ENCODE measurements at places on chromosomes 11 and 22.

DNA sequence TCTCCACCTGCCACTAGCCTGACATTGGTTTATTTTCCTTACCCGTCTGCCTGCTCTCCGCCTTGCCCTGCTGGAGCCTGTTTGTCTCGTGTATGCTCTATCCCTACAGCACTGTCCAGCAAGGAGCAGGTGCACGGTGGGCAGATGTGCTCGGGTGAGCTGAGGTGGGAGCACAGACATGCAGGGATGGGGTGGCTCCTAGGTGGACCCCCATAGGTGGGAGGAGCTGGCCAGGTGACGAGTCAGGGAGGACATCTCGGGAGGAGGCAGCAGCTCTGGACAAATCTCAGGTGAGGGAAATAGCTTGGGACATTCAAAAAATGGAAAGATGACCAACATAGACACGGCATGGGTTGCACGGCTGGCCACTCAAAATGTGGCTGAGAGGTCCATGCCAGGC is 89.2 kb upstream of the SHANK2 start:
- no peak for DNase-seq

DNA sequence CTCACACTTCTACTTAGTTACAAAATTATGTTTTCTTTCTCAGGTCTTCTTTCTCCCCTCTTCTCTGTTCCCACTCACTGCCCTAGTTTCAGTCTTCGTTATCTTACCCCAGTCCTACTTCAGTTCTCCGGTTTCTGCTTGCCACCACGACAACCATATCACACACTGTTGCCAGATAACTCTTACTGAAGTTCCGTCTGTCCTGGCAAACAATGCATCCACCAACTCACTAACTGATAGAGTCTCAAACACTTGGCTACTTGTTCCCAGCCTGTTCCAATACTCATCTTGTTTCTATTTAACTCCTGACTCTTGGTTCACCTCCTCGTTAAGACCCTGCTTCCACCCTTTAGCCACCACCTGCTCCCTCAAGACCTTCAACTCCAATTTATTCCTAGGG is 164.5 kb downstream of the STK33 start:
- no peak for DNase-seq

DNA sequence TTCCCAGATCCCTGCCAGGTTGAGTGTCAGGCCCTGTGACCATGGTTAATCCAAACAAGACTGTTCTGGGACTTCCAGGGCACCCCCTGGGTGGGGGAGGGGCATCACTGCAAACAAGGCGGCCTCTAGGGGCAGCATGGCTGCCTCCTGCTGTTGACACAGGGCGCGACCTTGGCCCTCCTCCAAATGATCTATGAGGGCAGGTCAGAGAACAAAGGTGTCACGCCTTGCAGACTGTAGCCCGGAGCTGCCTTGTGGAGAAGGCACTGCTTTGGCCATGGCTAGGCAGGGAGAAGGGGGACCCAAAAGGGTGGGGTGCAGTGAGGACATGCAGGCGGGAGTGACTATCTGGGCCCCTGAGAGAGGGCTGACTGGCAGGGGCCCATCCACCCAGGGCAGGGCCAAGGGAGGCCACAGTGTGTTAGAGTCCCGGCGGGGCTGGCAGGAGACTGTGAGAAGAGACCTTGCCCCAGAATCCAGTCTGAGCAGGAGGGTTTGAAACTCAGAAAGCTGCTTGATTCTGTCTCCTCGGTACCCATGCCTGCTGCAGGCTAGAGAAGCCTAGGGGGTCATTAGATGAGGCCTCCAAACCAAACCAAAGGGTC is 35.6 kb downstream of the KCNC1 start:
- DNase-seq: no peak

- no peak for DNase-seq
Measured at GRCh38 chr22:49638788-49639187, 188.9 kb downstream of the BRD1 start.

DNA sequence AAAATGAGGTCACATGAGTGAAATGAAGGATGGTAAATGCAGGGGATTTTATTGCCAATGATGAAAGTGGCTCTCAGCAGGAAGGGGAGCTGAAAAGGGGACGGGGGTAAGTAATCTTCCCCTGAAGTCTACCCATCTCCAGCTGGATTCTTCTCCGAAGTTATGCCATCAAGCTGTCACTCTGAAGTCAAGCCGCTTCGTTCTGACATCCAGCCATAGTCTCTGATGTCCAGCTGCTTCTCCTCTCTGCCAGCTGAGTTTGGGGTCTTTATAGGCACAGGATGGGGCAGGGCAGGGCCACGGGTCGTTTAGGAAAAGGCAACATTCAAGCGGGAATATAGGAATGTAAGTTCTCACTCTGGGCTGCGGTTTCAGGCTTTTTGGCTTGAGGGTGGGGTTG is 181.9 kb upstream of the ANO3 start:
- DNase-seq: no peak

- DNase-seq: no peak
Measured at GRCh38 chr11:20658135-20658534, 11.3 kb upstream of the NELL1 start.

GRCh38 chr11:118841469-118842242 is 42.0 kb upstream of the CXCR5 start:
- peak; percentile 34 for DNase-seq

- no peak for DNase-seq
Measured at GRCh38 chr11:108498816-108499408, 728 bp upstream of the POGLUT3 start.

GRCh38 chr11:119990309-119991021 is 147.4 kb downstream of the TRIM29 start:
- no peak for DNase-seq

GRCh38 chr11:17646451-17647145 is 72.8 kb upstream of the MYOD1 start:
- DNase-seq: no peak

DNA sequence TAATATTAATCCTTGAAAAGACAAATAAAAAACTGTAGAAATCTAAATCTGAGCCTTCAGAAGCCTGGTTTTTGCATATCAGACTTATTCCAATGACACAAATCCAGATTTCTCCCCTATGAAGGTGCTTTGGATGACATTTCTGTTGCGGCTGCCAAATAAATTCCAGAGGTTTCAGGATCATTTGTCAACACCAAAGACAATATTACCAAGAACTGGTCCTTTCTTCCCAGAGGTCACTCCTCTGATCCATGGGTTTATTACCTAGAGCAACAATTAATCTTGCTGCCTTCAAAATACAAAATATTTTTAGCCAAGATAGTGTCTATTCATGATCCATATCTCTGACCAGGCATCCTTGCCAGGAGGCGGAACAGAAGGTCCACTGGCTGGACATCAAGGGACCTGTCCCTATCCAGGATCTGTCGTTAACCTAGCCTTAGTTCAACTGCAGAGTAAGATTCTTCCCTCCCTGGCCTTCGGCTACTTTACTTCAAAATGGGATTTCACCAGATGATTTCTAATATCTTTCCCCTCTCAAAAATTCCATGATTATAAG is 4.9 kb downstream of the CADM1 start:
- no peak for DNase-seq

DNA sequence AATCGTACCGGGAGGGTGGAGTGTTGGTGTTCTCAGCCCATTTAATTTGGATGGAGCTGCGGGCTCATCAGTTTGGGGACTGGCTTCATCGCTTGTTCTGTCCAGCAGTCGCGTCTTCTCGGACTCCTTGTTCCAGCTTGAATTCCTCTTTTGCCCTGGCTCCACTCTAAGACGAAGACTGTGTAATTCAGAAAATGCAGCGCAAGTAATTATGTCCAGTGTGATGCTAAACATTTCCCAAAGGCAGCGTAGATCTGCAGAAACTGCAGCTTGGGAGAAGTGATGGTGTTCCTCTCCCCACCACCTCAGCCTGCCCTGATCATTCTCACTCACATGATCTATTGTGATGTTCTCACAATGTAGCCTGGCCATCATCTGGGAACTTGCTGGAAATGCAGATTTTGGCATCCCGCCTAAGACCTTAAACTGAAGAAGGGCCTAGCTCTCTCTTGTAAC is 666 bp downstream of the SLC25A18 start:
- DNase-seq: no peak

GRCh38 chr11:110454609-110455008 is 24.9 kb downstream of the FDX1 start:
- DNase-seq: no peak

DNA sequence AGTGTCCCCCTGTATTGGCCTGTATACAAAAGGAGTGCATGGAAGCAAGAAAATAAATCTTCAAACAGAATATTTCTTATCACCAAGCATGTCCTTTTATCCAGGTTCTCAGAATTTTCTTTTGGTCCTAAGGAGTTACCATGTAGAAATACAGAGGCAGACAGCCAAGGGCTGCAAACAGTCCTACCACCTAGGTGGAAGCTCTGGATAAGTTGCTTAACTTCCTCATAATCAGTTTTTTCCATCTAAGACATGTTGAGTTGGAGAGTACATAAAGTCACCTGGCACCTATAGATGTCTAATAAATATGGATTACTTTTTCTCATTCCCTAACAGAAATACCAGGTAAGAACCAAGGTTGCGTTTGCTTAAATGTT is 57.0 kb upstream of the BLID start:
- DNase-seq: no peak

DNA sequence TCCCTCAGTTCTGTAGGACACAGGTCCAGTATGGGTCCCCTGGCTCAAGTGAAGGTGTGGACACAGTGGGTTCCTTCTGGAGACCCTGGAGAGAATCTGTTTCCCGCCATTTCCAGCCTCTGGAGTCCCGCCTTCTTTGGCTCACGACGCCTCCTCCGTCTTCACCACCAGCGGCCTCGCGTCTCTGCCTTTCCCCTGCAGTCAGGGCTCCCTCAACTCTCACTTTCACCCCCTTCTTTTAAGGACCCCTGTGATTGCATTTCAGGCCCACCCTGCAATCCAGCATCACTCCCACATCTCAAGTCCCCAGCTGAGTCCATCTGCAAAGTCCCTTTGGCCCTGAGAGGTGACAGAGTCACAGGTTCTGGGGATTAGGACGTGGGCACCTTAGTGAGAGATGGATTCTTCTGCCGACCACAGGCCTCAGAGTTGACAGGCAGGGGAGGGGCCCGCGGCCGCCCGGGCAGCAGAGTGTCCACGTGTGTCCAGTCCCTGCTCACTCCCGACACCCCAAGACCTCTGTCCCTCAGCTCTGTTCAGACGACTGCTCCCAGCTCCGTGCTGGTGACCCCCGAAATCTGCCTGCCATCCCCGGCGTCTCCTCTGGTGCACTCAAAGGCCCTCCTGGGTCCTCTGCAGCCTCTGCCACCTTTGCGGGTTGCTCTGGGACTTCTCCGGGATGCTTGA is 36.9 kb upstream of the KRTAP5-7 start:
- no peak for DNase-seq

- DNase-seq: no peak
Measured at GRCh38 chr11:88433536-88434230, 96.1 kb upstream of the CTSC start.

DNA sequence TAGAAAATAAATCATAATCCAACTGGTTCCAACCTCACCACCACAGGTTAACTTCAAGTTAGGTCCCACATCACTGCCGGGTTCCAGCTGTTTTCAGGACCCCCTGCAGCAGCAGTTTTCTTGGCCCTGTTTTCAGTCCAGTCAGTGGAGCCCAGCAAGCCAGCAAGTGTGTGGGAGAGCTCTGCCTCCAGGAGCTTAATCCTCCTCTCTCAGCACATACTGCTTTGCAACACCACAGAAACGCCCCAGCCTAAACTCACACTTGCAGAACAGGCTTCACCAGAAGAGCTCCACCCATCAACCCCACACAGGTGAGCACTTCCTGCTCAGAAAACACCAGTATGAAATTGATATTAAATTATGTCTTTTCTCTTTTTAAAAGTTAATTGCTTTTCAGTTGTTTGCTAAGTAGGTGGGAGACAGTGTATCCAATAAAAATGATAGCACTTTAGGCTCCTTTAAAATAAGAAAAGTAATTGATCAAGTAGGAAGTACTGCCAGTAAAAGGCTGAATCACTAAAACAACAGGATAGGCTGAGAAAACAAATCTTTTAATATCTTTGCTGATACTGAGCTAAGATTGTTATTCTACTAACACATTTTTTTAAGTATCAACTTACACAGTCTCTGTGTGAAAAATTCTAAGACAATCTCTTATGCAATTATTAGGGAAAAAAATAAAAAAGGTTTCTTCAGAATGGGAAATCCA is 81.5 kb upstream of the TP53AIP1 start:
- no peak for DNase-seq

- DNase-seq: no peak
Measured at GRCh38 chr11:7569044-7569443, 55.2 kb downstream of the PPFIBP2 start.

DNA sequence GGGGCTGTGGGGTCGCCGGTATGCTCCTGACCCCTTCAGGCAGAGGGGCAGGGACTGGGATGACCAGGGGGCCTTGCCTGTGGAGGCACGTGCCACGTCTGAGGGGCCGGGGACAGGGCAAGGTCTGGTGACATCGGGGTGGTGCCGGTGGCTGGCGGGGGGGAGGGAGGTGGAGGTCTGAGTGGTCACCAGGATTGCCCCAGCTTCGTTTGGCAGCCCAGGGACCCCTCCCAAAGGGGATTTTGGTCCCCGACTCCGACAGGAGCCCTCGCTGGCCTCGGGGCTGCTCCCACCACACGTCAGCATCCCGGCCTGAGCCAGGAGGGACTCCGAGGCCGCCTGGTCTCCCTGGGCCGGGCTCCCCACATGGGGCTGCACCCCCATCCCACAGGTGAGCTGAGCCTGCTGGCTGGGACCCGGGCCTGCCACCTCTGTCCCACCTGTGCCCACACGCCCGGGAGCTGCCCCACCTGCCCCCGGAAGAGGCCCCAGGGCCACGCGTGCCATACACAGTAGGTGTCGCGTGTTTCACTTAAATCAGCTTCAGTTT is 1.1 kb upstream of the MUC6 start:
- DNase-seq: no peak

DNA sequence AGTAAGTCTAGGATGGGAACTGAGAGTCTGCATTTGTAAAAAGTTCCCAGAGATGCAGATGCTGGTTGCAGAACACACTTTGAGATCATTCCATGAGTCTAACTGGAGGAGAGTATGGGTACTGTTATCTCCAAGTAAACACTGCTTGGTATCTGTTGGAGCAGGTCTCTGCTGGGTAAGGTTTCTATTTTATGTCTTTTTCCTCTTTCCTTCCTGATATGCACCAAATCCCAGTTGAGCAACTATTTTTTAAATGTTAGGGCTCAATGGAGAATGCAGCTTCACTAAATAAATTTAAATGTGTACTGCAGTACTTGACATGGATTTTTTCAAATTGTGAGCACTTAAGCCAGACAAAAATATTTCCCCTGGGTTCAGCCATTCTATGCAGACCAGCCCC is 48.5 kb downstream of the BDNF start:
- DNase-seq: no peak

- no peak for DNase-seq
Measured at GRCh38 chr11:124791626-124792341, 8.4 kb downstream of the MSANTD2 start.

GRCh38 chr22:29337631-29338284 is 22.3 kb upstream of the RASL10A start:
- DNase-seq: no peak

DNA sequence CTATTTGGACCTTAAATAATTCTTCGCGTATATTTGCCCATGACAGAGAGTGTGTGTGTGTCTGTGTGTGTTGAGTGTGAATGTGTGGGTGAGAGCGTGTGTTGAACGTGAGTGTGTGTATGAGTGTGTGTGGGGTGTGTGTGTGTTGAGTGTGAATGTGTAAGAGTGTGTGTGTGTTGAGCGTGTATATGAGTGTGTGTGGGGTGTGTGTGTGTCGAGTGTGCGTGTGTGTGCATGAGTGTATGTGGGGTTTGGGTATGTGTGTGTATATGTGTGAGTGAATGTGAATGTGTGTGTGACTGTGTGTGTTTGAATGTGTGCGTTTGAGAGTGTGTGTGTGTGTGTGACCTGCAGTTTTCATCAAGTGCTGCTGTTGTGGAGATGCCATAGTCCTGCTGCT is 26.8 kb downstream of the GAL start:
- no peak for DNase-seq

- DNase-seq: no peak
Measured at GRCh38 chr22:37560608-37561211, 430 bp downstream of the CDC42EP1 start.

- DNase-seq: no peak
Measured at GRCh38 chr11:61718621-61719302, 33.7 kb upstream of the MYRF start.
